Glomerular endothelial cell (primary cell): ENCODE measurements at places on chromosomes 5 and 9. TPM values are rescaled to one million over a fixed set of nuclear protein-coding genes. Genes with fewer than 3 reads are reported as not detected.

DNA sequence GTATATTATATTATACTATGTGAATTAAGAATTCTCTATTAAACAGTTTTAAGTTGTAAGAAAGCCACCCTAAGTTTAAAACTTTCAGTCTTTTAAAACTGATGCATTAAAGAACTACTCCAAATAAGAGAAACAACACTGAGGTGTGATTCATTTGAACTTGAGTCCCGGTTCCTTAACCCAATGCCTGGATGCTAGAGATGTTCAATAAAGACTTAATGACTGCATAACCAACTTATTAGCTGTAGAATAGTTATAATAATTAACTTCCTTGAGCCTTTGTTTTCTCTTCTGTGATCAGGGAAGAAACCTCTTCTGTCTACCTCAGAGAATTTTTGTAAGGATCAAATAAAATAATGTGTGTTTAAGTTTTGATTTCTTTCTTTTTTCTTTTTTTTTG is 45.3 kb upstream of the DENND4C start:
- no peak for DNase-seq

SPATA31A3 gene
- not detected in 2 replicates for total RNA-seq

GRCh38 chr9:135551031-135551430 is 5.1 kb downstream of the OBP2A start:
- no peak for DNase-seq

IL13 gene
- total RNA-seq = not detected in 2 replicates

ERMP1 gene
- 39.1 and 43.8 TPM in 2 replicates for total RNA-seq

DNA sequence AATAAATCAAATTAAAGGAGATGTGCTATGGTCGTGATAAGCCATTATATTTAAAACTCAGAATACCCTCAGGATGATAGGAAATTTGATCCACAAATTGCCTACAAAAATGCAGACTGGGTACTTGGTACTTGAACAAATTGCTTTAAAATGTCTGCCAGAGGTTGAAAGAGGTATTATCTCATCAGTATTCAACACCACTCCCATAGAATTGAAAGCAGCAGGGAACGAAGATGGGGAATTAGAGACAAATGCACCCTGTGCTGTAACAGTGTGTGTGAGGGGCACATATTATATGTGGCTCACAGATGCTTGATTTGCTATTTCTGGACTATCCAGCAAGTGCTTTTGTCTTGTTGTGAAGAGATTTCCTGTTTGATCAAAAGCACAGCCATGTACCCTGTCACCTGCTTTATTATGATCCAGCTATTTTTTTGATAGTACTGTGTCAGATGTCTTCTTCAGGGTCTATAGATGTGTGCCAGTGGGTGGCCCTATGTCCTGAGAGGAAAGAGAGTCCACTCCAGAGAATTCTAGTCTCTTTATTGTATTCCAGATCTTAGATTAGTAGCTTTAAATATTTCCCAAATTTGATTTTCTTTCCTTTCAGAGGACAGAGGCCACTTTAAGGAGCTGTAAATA is 120.1 kb downstream of the XRCC4 start:
- no peak for DNase-seq

DNA sequence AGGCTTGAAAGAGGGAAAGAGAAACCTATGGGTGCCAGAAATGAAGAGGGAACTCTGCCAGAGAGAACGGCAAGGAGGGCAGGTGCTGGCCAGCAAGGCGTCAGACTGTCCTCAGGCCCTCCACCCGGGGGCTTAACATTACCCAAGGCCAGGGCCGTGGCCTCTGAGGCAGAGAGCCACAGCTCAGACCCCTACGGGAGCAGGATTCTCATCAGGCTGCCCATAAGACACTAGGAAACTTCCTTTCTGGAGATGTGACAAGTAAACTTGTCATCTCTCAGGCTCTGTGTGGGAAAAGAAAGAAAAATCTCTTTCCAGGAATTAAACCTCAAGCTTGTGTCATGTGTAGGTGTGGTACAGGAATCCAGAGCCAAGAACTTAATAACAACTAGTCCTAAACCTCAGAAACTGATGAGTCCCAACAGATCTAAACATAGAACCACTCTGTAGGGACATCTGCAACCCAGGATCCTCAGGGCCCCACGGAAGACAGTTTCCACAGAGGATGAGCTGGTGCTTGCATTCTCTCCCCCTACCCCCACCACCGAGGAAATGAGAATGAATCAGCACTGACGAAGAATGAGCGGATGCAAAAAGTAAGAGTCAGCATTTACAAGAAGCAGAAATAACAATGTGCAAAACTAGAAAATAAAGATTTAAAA is 74.3 kb downstream of the DCP2 start:
- no peak for DNase-seq
